Cortex of kidney (tissue), 1 donor: ENCODE measurements at places on chromosomes 12 and 14.

GRCh38 chr14:104140463-104141331 is 2.3 kb downstream of the KIF26A start:
- no peak for DNase-seq

DNA sequence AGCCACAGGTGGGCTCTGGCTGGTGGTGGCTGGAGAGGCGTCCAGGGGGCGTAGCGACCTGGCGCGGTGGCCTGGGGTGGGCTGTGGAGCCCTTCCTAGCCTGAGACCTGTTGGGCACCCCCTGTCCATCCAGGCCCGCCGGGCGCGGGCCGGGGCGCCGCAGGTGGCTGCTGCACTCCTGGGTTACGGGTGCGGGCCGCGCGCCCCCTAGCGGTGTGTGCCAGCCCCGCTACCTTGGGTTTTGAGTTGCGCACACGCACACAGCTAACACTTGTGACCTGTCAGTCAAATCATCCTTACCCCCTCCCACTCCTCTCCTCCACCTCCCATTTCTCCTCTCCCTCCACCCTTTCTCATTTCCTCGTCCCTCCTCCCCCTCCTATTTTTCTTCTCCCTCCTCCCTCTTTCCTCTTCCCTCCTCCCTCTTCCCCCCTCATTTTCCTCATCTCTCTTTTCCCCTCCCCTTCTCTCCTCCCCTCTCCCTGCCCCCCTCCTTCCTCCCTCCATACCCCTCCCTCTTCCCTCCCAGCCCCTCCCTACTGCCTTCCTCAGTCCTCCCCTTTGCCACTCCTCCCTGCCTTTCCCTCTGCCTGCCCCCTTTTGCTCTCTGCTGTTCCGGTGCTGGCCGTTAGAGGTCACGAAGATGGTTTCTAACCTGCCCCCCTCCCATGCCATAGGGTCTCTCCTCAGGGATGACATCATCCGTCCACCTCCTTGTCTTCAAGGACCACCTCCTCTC is 2.3 kb downstream of the MEG3 start:
- no peak for DNase-seq

GRCh38 chr12:94545935-94546771 is 86.5 kb upstream of the CEP83 start:
- no peak for DNase-seq

GRCh38 chr14:99630202-99630601 is 14.7 kb upstream of the HHIPL1 start:
- no peak for DNase-seq

- DNase-seq, result no peak
Observed at GRCh38 chr12:103884316-103884715, 43.3 kb upstream of the NT5DC3 start.
